ENCODE measurements at places on chromosomes 7 and 10. TPM values are rescaled to one million over a fixed set of nuclear protein-coding genes. Genes with fewer than 3 reads are reported as not detected.

DNA sequence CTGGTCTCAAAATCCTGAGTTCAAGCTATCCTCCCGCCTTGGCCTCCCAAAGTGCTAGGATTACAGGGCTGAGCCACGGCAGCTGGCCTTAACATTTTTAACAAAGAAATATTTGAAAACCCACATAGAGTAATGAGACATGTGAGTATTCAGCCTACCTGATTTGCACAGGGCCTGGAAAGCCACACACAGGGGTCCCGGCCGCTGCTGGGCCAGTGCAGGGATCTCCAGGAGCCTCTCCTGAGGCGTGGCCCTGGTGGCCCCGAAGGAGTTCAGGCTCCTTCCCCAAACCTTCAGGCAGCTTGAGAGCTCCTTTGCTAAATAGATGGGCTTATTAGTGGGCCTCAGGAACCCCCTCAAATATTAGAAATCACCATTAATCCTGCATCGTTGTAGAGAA, 18.7 kb downstream of the CNPY1 start:
- peaks cover 66% of the 10 kb centered on the region for H3K27me3 ChIP-seq
- no peak for DNase-seq
- H3K4me1 ChIP-seq = no peaks in the 10 kb centered on the region

DNA sequence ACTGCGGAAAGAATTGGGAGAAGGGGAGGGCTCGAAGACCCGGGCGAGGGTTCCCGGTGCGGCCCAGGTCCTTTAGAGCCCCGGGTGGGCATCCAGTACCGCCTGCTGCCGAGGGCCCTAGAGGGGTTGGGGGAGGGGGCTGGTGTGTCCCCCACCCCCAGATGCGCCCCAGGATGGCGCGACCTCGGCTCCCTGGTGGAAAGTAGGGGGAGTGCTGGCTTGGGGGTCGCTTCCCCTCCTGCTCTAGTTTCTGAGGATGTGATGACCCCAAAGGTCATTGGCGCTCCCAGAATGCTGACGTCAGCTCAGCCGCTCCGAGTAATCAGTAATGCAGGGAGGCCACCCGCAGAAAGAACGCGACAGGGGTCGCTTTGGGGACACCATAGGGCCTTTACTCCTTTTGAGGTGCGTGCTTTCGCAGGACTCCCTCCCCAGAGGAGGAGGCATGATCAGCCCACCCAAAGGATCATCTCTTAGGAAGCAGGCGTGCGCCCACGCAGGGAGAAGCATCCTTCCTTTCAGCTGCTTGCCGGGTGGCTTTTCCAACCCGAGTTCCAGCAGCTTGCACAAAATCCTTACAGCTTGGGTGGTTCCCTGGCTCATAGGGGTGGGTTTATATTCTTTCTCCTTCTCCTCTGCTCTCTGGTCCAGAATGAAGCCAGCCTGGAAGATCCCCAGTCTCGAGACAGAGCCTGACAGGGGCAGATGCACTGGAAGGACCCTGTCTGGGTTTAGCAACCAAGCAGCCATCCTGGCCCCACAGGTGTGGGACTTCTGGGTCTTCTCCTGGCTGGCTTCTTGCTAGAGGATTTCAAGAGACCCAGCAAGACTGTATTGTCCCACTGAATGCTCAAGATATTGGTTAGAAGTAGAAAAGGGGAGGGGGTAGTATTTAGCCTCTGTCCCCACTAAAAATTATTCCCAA, 1.3 kb upstream of the PRKAG2 start:
- no peaks in the 10 kb centered on the region for H3K36me3 ChIP-seq
- peaks cover 6% of the 10 kb centered on the region for H3K4me1 ChIP-seq
- DNase-seq = no peak
- no peak overlapping the region for H3K4me3 ChIP-seq
- no peak overlapping the region for H3K27ac ChIP-seq

DNA sequence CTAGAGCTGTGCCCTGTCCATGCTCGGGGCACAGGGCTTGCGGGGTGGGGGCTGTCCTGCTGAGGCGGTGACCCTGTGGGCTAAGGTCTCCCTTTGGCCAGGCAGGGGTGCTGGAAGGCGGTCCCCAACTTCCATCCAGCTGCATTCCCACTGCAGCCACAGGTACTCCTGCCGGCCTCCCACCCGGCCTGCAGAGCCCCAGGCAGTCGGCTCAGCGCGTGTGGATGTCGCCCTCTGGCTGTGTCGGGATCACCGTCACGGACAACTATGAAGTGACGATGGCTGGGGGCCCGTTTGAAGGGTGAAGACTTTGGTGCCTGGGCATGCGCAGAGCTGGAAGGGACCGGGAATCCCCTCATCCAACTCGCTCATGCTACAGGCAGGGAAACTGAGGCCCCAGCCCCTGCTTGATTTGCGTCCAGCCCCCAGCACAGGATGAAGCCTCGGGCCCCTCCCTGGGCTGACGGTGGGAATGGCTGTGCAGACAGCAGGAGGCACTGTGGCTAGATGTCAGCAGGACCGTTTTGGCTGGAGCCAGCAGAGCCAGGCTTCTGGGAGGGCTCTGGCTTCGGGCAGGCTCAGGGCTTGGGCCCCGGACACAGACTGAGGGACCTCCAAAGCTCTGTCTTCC, 2.3 kb upstream of the TMEM184A start:
- H3K27ac ChIP-seq = no peak overlapping the region
- no peaks in the 10 kb centered on the region for H3K36me3 ChIP-seq
- DNase-seq = peak; percentile 56
- H3K27me3 ChIP-seq = no peaks in the 10 kb centered on the region
- H3K4me1 ChIP-seq = peaks cover 11% of the 10 kb centered on the region

- H3K27ac ChIP-seq = no peak overlapping the region
Observed at GRCh38 chr10:60845038-60845437, 66.8 kb downstream of the CDK1 start.

LYZL2 gene
- total RNA-seq = not detected

DNA sequence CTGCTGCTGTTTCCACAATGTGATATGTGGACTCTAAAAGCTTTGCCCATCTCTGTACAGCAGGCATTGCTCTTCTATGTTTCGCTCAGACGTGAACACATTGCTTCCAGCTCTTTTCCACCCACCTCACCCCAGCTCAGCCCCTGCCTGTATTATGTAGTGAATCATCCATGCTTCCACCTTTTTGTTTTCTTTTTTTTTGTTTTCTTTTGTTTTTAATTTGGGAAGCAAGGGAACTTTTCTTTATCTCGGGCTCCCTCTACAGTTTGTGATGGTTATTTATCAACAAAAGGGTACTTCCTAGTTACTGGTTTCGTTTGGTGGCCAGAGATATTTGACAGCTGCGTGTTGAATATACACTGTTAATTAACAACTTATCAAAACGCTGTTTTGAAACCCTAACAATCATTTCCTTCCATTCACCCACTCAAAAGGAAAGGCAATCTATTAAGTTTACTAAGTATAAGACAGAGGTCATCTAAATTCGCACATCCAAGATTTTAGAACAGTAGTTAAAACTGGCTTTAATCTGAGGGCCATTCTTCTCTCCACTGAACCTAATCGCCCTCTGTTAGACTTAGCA, 127.9 kb upstream of the STK17A start:
- no peaks in the 10 kb centered on the region for H3K4me1 ChIP-seq
- DNase-seq = peak; percentile 52
- no peak overlapping the region for H3K27ac ChIP-seq

ARID5B gene
- total RNA-seq = 56.8 TPM

NEUROD6 gene
- total RNA-seq = not detected

All from hepatocyte (in vitro differentiated cells).